Pulmonary artery endothelial cell (primary cell): ENCODE measurements at places on chromosomes 3 and 15.

DNA sequence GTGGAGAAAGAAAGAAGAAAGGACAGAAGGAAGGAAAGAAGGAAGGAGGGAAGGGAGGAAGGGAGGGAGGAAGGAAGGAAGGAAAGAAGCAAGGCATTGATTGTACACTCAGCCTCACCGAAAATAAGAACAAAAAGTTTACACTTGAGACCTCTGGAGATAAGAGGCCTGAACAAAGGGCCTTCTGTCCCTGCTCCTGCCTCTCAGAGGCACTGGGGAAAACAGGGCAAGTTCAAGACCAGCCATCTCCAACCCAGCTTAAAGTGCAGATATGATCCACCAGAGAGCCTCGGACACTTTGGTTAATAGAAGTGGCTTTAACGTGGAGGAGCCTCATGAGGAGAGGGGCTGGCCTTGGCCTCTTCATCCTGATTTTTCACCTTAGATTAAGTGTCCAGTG, 582.9 kb upstream of the PPP2R3A start:
- no peak for DNase-seq

DNA sequence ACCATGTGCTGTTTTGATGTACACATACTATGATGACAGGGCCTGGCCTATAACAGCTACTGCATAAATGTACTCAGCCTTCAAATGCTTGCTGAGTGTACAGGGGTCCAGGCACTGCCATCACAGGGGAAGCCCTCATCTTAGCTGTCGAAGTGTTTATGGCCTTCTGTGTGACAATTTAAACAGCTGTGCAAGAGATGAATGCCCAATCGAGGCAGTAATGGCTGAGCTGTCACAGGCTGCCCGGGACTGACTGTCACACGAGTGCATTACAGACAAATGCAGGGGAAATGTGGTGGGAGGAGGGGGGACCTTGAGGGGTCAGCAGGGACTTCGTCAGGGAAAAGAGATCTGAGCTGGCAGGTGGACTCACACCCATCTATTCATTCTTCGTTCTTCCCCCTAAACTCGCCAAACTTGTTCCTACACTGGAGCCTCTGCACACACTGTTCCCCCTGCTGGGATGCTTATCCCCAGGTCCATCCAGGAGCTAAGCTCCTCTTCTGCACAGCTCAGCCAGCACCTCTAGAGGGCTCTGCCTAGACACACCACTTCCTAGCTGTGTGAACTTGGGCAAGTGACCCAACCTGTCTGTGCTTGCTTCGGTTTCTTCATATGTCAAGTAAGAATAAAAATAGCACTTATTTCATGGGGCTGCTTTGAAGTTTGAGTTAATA, 156.2 kb upstream of the IQSEC1 start:
- no peak for DNase-seq

GRCh38 chr3:136209921-136210320, 13.8 kb upstream of the MSL2 start:
- DNase-seq, result no peak

GRCh38 chr3:170813266-170813665, 56.7 kb downstream of the RPL22L1 start:
- DNase-seq, result no peak

- no peak for DNase-seq
Observed at GRCh38 chr3:73719861-73720260, 95.1 kb upstream of the PDZRN3 start.

DNA sequence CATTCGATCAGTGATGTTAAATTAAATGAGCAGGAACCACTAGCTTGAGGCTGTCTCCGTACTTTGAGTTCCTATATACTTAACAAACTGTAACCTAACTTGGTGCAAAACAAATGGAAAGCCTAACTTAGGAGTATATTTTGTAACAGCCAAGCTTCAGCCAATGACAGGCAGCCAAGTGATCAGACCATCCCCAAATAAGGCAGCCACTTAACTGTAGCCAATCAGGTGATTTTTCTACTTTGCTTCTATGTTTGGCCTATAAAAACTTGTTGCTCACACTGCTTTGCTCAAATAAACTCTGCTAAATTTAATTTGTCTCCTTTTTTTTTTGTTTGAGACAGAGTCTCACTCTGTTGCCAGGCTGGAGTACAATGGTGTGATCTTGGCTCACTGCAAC, 19.3 kb upstream of the ZNF770 start:
- DNase-seq, result no peak

GRCh38 chr3:123655400-123655799, 70.5 kb upstream of the HACD2 start:
- no peak for DNase-seq

- no peak for DNase-seq
Observed at GRCh38 chr15:52008698-52009434, 10.2 kb upstream of the MAPK6 start.

DNA sequence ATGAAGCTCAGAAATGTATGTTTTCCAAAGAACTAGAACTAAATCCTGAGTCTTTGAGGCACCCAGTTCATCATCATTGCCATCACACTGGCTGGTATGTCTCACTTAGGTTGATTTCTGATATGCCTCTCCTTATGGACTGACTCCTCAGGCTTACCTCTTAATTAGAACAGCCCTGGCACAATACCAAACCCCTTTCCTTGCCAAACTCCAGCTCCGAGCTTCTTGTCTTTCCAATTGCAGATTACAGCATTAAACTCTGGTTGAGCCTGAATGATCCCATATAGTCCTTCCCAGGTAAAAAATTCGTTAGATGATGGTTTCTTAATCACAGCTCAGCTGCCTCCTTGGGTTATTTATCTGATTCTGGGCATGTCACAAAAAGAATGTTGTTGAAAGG, 66.3 kb downstream of the RTP4 start:
- no peak for DNase-seq

- no peak for DNase-seq
Observed at GRCh38 chr3:79809106-79809505, 41.3 kb upstream of the ROBO1 start.

DNA sequence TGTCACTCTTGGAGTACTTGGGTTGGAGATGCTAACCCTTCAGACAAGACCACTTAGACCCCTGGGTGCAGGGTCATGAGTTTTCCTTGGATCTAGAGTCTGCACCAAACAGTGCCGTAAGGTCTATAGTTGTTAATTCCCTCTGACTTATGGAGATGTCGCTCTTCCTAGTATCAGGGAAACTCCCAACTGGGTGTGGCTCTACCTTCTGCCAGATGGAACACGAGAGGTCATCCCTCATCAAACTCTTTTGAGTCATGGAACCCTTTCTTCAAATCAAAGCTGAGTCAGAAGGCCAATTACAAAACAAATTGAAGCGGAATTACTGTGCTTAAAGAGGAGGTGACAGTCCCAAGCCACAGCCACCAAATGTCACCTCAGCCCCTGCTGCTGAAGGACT, 514.9 kb upstream of the PROK2 start:
- no peak for DNase-seq

DNA sequence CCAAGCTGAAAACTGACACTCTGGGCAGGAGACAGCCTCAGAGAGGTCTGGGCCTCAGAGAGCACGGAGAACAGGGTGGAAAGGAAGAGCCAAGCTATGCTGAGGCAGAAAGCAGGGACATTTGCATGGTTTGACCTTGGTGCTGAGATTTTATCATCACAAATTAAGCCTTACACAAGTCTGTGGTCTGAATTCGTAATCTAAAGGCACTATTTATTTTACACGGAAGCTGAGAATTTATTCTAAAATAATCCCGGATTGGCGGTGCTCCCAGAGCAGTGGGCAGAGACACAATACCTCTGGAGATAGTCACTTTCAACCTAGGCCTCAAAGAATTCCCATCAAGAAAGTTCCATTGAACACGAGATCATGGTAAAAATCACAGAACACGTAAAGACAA, 47.5 kb downstream of the CFAP92 start:
- DNase-seq, result no peak

- no peak for DNase-seq
Observed at GRCh38 chr3:146813496-146813895, 208.3 kb upstream of the PLSCR5 start.

DNA sequence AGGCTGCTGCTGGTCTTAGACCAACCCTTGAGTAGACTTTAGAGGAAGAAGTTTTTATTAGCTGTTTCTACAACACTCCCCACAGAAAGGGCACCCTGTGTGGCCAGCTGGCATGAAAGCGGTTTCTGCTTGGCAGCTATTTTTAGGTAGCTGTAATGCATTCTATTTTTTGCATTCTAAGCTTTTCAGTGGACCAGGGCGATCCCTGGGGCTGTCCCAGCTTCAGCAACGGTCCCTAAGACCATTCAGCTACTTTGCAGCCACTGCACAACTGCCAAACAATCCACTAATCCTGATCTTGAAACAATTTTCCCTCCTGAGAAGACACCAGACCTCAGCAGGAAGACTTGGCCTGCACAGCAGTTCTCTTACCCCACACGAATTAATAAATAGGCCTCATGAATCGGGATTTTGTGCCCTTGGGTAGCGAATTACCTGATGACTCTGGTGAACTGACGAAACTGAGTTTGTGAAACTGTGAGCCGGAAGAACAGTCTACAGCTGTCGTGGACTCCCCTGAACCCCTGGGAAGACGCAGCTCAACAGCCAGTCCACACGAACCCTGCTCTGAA, 14.6 kb upstream of the TFRC start:
- DNase-seq, result no peak

DNA sequence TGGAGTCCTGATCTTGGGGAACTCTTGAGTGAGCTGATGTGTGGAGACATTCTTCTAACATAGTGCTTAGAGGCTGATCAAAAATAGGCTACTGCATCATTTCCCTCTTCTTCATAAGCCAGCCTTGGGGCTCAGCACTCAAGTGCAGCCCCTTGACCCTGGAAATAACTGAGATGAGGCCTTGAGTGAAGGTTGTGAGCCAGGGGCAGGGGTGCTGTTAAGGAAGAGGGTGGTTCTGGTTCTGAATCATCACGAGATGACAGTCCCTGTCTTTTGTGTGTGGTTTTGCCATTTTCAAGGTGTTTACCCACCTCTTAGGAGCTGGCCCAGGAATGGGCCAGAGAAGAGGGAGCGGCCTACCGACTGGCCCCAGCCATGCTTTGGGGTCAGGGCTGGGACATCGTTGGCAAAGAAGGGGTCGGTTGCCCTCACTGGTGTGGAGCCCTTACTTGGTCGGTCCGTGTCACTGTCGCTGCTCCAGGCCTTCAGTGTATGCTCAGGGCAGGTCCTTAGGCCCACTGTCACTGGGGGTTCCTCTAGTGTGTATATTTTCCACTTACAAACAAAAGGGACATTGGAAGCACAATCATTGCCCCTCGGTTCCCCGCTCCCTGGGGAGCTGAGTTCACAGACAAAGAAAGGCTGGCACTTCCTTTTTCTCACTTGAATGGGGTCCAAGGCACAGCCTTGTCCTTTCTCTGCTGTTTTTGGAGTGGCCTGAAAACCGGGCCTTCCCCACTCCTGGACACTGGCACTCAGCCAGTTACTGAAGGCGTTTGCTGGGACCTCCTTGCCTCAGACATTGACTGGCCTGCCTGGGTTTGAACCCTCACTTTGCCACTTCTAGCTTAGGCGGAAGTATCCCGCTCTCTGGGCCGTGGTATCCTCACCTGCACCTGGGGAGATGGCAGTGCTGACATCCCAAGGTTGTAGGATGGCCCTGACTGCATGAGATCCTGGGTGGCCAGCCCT, 46.6 kb downstream of the SLC6A6 start:
- DNase-seq, result no peak

DNA sequence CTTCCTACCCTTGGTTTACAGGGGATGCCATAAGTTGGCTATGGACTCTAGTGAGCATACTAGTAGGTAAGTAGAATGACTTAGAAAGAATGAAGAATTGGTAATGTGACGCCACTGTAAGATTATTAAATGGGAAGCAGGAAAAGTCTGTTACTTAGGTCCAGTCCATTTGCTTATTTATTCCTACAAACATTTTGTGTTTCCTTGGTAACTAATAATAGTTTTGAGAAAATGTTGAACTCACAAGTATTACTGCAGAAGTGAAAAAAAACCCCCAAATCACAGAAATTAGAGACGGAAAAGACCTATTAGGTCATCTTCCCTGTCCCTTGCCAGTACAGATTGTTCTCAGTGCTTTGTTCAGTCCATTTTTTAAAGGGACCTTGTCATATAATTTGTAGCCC, 63.5 kb downstream of the CMSS1 start:
- peak; percentile 53 for DNase-seq

- no peak for DNase-seq
Observed at GRCh38 chr3:14238930-14239329, 60.3 kb downstream of the LSM3 start.

DNA sequence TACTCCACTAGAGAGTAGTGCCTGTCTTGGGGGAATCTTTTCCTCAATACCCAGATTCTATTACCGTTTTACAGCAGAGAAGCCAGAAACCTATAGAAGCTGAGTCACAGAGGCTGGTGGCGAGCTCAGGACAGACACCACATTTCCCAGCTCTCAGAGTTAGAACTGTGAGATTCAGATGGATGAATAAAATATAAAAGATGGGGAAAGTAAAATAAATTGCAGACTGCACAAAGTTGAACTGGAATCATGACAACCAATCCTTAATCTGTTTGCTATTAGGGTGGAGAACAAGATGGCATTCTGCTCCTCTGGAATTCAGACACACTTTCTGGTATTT, 40.5 kb upstream of the CMSS1 start:
- DNase-seq, result no peak

GRCh38 chr3:173553635-173554280, 156.2 kb downstream of the NLGN1 start:
- DNase-seq, result peak; percentile 22

DNA sequence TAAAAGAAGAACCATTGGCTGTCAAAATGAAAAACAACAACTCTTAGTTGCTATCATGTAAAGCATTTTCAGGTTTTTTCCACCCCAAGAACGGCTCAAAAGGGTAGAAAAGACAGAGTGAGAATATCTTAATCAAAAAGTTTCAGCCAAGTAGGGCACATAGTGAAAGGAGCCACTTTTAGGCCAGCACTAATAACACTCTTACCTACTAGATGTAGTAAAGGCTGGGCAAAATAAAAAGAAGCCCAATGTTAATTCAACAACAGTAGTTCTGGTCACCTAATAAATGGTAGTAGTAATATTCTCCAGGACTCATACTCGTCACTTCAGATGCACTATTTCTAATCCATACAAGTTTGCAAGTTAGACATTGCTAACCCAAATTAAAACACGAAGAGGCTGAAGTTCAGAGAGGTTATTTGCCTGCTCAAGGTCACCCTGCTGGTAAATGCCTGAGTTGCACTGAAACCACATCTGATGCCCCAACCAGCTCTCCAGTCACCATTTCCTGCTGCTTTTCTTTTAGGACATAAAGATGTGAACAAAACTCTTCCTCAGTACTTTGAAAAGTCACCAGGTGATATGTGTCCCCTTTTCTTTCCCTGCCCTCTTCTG, 7.5 kb downstream of the GOLIM4 start:
- DNase-seq, result no peak

DNA sequence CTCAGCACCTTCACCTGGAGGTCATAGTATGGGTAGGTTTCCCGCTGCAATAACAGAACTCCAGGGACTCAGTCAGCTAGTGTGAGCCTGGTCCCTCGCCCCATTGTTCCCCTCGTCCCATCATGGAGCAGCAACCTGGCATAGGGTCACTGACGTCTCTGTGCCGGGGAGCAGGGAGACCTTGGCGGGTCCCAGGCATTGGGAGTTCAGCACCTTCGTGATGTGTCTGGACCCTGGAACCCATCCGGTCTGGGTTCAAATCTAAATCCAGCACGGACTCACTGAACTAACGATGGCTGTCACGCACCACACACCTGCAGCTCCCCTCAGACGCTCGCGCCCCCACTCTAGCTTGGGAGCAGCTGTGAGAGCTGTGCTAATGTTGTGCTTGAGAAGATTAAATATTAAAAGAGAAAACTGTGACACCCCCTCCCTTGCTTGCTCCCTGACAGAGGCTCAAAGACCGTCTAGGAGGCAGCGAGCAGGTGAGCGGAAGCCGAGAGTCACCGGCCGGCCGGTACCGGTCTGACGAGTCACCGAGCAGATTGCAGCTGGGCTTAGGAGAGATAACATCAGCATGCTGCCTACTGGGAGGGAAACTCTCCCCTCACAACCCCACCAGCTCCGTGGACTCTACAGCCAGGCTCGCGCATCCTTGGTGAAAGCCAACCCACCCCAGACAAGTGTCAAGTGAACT, 742 bp downstream of the PLA2G4F start:
- DNase-seq, result no peak
